ENCODE measurements at places on chromosomes 7 and 10.

- DNase-seq: no peak
Observed at GRCh38 chr10:11411926-11412545, 199.4 kb downstream of the USP6NL start.

GRCh38 chr7:18845700-18846099 lies 271.7 kb downstream of the TWIST1 start:
- no peak for DNase-seq

DNA sequence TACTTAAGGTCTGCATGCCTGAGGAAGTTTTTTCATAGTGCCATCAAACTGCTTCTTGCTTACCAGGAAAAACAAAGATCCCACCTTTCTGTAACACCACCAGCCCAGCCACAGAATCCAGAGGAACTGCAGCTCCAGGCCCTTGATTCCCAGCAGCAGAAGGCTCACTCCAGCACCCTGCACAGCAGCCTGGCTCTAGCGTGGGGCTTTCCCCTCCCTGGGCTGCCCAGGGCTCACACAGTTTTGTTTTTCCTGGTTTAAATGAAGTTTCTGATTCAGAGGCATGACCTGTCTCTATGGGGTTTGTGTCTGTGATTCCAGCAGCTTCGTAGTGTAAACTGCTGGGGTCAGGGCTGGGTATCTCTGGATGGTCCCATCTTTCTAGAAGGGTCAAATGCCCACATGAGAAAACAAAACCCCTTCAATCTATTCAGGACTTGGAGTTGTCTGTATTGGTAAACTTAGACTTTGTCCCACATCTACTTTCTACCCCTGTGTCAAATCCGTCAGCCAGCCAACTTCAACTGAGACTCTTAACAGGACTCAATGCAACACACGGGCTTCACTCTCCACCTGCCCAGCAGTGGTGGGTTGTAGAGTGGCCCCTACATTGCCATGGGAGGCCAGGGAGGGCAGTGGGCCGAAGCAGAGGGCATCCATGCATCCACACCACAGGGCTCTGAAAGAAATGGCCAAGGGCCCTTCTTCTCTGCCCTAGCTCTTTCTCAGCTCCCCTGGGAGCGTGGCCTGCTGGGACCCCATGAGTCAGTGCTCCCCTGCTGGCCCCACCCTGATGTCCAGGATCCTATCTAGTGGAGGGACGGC lies 73.6 kb downstream of the ATXN7L1 start:
- DNase-seq: no peak

DNA sequence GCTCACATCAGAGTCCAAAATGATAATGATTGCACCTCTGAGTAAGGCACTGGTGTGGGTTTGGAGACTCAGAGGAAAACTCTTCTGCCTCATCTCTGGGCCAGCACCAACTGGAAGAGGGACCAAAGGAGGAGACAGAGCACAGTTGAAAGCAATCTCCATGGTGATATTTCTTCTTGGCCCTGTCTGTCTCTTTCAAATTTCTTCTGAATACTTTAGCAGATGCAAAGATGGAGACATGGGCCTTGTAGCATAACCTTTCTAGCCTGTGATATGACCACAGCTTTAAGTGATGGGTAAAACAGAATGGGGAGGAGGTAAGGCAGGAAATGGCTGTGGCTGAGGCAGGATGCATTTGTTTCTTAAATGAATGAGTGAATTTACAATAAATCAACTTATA lies 12.2 kb upstream of the GIMAP7 start:
- DNase-seq: no peak

- no peak for DNase-seq
Observed at GRCh38 chr10:90588222-90588621, 269.6 kb downstream of the HTR7 start.

GRCh38 chr7:50852901-50853300 lies 70.2 kb upstream of the GRB10 start:
- no peak for DNase-seq

DNA sequence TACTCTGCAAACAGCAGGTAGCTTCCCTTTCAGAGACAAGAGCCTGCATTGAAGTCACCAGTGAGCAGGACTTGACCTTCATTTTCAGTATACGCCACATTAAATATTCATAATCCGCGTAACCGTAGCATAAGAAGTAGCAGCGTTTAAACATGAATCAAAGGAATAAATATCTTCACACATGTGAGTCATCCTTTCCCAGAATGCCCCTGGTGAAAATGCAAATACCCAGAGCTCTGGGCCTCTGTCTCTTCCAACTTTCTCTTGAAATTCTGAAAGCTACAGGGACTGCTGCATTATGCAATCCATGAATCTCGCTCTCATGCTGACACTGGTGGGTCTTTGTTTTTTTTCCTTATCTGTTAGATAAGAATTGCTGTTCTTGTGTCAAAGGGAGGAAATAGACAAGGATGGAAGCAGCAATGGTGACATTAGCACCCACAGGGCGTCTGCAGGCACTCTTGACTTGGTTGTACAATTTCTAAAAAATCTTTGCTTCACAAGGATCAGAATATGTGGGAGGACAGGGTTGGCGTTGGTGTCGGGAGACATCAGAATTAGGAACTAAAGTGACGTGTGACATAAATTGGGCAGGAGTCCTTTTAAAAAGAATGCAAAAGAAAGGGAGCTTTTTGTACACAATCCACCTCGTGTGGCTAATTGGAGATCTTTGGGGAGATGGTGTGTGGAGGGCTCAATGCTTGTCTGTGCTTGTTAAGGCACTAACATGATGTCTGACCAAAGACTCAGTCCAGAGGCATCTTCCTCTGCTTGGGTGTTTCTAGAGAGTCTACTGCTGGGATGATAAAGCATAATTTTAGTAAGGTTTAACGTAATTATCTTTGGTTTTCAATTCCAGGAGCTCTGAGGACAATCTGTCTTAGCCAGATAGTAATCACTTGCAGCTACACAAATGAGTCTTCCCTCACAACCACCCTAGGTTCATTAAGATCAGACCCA lies 390.3 kb downstream of the KCNMA1 start:
- DNase-seq: no peak

DNA sequence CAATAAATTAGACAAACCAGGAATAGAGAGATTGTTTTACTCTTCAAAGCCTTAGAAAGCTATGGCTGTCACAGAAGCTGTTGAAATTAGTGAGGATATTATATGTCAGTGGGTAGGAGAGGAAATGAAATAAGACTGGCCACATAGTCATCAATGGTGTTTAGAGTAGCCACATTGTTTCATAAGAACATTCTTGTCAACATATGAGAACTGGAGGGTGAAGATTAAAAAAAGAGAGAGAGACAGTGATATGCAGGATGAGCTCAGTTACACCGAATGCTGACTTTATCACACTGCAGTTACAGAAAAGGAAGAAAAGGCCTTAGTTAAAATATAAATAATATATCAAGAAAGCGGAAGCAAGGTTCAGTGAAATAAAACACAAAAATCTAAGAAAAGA lies 412.0 kb downstream of the CNTNAP2 start:
- no peak for DNase-seq

DNA sequence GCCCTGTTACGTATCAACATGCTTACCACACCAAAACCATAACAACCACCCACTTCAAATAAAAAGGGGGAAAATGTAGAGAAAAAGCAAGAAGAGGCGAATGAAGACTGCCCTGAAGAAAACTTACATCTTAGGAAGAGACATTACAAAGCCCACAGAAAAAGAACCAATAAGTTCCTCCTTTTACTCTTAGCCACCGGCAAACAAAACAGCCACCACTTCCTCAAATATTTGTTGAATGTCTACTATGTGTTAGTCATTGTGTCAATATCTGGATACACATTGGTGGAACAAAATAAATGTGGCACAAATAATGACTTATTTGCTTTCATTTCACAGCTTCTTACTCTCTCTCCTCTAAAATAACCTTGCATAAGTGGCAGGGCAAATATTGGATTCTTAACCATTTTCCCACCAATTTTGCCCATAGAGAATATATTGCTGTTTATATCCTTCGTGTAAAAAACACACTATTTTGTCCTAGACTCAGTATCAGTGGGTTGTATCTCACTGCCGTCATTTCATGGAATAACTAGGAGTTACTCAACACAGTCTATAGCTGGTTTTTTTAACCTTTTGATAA lies 106.8 kb downstream of the ANK3 start:
- DNase-seq: no peak

DNA sequence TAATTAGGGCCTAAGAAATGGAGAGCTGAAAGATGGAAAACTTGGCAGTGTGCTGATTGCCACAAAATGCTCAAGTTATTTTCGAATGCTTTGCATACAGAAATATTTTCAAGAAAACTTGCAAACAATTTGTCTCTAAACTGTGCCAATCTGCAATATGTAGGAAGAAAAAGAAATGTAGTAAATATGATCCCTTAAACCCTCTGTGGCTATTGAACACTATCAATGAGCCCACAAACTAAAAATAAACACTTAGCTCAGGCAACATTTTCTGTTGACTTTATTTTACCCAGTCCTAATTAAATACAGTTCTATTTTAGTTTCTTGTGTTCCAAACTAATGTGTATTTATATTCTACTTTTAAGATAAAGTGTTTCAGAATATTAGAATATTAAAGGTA lies 342.1 kb downstream of the SEMA3D start:
- no peak for DNase-seq

DNA sequence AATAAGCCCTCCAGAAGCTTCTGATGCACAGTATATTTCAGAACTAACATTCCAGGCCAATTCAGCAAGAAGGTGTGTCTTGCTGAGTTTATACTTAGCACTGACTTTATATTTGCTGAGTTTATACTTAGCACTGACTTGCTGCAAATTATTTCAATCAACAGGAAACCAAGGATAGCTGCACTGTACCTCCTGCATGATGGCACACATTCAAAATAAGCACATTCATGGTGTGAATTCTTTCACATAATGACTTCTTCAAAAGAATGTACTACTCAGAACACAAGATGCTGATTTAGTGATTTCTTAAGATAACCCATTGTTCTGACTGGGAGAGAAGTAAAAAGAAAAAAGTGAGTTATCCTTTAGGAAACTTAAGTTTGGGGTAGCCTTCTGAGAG lies 52.0 kb downstream of the JAZF1 start:
- DNase-seq: no peak

GRCh38 chr10:93173967-93174845 lies 100.5 kb downstream of the CYP26A1 start:
- DNase-seq: no peak

- no peak for DNase-seq
Observed at GRCh38 chr7:11492307-11492706, 339.7 kb downstream of the THSD7A start.

DNA sequence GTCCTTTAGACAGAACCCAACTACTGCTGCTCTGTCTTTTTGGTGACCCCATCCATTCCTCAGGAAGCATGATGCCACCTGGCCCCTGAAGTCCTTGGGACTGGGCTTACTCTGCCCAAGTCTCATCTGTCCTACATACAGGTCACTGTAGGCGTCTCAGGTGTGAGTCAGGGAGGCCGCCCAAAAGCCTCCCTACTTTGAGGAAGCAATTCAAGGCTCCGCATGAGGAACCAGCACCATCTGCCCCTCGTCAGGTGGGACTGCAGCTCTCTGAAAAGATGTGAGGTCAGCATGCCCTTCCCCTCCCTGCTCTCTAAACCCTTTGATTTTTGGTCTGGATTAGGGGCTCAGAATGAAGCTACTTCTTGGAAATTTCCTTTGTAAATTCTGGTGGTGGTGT lies 354.8 kb downstream of the CXCL12 start:
- DNase-seq: no peak

- peak; percentile 29 for DNase-seq
Observed at GRCh38 chr10:78781251-78781913, 287.4 kb upstream of the ZMIZ1 start.

GRCh38 chr10:58648131-58648530 lies 135.5 kb downstream of the BICC1 start:
- DNase-seq: no peak

- DNase-seq: no peak
Observed at GRCh38 chr7:129634361-129635034, 23.0 kb downstream of the NRF1 start.

- DNase-seq: no peak
Observed at GRCh38 chr10:126080879-126081411, 184.6 kb downstream of the FANK1 start.

- no peak for DNase-seq
Observed at GRCh38 chr10:34565934-34566333, 249.2 kb downstream of the PARD3 start.

GRCh38 chr7:154429666-154430404 lies 377.6 kb downstream of the DPP6 start:
- DNase-seq: no peak

DNA sequence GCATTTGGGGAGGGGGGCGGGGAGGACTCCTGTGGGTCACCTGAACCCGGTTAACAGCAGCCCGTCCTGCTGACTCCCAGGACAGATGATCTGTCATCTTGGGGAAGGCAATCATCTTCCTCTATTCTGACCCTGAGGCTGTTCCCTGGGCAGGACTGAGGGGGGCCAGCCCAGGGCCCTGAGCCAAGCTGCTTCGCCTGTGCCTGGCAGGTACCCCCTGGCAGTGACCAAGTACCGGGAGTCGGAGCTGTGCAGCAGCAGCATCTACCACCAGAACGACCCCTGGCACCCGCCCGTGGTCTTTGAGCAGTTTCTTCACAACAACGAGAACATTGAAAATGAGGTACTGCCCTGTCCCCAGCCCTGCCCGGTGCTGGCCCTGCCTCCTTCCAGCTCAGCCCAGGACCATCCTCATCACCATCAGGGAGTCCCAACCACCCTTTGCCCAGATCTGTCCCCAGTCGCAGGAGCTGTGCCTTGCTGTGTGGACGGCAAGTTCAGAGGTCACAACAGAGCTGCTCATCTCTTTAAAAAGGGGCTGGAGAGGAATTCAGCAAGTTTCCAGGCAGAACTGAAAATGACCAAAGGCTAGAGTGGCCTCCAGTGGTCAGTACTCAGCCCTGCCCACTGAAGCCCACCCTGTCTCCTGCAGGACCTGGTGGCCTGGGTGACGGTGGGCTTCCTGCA lies 8.1 kb downstream of the AOC1 start:
- no peak for DNase-seq

DNA sequence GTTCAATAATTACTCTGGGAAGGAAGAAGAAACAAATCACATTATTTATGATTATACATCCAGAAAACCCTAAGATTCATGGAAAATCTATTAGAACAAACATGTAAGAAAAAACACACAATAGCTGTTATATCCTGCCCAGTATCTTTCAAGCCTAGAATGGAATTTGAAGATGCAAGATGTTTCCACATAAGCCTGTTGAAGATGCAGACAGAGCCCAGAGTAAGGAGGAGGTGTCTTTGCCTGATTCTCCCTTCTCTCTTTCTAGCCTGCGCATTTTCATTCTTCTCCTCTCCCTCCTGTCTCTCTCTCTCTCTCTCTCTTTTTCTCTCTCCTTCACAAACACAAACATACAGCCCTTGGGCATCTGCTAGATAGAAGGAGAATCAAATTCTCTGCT lies 170.1 kb upstream of the INHBA start:
- no peak for DNase-seq

GRCh38 chr7:69177461-69177861 lies 420.8 kb upstream of the AUTS2 start:
- DNase-seq: no peak

GRCh38 chr10:71750124-71750841 lies 23.0 kb downstream of the VSIR start:
- DNase-seq: no peak

- no peak for DNase-seq
Observed at GRCh38 chr7:155181768-155182167, 111.6 kb downstream of the HTR5A start.

All from RWPE2 (cell line).